ENCODE measurements at places on chromosomes 2 and 18.

- DNase-seq = no peak
Observed at GRCh38 chr2:216416571-216417307, 4.5 kb downstream of the SMARCAL1 start.

DNA sequence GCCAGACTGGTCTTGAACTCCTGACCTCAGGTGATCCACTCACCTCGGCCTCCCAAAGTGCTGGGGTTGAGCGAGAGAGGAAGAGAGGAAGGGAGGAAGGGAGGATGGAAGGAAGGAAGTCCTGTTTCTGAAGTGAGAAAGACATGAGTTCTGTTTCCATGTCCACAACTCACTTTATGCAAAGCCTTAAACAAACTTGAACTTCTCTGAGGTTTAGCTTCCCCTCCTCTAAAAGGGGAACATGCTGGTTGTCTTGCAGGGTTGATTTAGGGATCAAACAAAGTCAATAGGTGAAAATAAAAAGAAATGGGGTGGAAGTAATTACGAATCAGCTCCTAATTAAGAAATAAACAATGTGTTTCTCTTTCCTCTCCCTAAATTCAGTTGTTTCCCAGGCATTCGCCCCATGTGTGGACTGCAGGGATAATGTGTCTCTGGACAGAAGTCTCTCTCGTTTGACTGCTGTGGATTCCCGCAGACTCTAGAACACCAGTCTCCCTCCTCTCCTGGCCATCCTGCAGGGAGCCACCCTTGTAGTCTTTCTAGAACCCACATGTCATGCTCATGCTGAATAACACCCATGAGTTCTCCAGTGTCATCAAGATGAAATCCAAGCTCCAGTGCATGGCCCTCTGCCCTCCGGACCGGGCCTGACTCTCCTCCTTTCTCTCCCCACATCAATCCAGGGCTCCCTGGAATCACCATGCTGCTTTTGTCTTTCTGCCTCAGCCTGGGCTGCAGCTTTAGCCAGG, 229.3 kb upstream of the TRIB2 start:
- DNase-seq = no peak

DNA sequence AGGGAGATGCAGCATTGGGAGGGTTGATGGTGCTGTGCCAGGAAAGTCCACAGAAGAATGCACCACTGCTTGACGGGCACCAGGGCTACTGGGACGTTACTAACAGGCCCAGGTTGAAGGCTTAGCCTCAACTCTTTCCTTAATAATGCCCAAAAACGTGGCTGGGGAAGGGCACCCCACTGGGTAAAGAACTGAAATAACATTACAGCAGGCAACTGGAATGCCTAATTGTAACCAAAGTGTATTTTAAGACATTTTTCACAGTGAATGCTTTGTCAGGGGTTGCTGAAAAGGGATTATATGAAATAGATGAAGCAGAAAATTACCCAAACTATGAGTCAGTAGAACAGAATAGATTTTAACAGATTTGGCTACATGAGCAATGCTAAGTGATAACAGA, 191.3 kb downstream of the CMPK2 start:
- DNase-seq = no peak

GRCh38 chr2:70714141-70714905, 53.7 kb downstream of the ADD2 start:
- DNase-seq = no peak

GRCh38 chr2:99035920-99036319, 99.9 kb upstream of the CRACDL start:
- no peak for DNase-seq

GRCh38 chr18:59123588-59124369, 15.9 kb upstream of the SEC11C start:
- no peak for DNase-seq

- no peak for DNase-seq
Observed at GRCh38 chr2:128552806-128553551, 234.3 kb upstream of the HS6ST1 start.

- no peak for DNase-seq
Observed at GRCh38 chr2:221552291-221552690, 19.8 kb downstream of the EPHA4 start.

DNA sequence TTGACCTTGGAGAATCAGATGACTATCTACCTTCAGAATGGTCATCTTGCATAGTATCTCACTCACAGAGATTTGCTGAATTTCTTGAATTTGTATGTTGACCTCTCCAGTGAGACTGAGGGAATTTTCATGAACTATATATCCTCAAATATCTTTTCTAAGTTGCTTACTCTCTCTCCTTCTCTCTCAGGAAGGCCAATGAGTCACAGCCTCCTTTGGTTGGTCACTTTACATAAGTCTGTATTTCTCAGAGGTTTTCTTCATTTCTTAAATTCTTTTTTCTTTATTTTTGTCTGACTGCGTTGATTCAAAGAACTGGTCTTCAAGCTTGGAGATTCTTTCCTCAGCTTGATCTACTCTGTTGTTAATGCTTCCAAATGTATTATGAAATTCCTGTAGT, 51.7 kb downstream of the VIT start:
- no peak for DNase-seq

- DNase-seq = no peak
Observed at GRCh38 chr2:144012304-144012703, 507.6 kb downstream of the ZEB2 start.

- DNase-seq = no peak
Observed at GRCh38 chr18:68564961-68565360, 149.9 kb downstream of the TMX3 start.

GRCh38 chr2:75570948-75571729, 10.4 kb upstream of the EVA1A start:
- no peak for DNase-seq

DNA sequence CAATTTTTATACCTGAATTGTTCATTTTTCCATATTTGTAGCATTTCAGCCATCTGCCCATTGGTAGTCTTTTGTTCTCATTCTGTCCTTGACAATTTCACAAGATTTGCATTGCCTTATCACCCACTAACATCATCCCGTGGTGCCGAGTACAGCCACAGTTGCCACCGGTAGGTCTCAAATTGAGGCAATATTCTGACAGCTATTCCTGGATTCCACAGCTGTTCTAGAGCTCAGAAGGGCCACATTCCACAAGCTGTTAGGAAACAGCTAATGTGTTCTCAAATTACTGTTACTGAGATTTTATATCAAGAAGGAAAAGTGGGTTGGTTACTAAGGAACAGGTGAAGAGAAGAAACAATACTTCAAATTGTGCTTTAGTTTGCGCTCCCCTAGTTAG, 178.8 kb downstream of the RPRM start:
- DNase-seq = no peak

- DNase-seq = no peak
Observed at GRCh38 chr2:236550701-236551465, 18.7 kb upstream of the ACKR3 start.

DNA sequence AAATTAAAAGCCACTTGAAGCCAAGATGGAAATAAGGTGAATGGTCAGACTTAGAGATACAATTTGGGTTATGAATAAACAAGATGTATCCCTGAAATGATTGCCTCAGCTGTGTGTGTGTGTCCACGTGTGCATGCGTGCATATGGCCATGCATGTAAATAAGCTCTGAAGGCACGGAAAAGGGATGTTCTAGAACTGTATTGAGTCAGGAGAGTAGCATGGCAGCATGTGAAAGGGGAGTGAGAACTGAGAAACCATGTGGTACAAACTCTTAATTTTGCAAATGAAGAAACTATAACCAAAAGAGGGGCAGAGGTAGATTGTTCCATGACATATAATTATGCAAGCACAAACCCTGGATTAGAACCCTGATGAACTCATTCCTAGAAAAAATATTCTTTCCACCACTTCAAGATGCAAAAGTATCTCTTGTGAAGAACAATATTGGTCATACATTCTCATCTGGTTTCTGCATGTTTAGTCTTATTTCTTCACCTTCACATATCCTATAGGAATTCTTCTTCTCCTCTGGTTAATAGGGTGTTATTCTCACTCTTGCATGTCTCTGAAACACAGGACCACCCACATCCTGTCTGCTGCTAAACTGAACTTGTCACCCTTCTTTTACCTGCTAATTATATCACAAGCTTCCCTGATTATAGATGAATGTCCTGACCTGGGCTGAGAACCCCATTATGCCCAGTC, 455.8 kb downstream of the SETBP1 start:
- DNase-seq = no peak

- DNase-seq = no peak
Observed at GRCh38 chr2:68295516-68295915, 24.2 kb downstream of the CNRIP1 start.

DNA sequence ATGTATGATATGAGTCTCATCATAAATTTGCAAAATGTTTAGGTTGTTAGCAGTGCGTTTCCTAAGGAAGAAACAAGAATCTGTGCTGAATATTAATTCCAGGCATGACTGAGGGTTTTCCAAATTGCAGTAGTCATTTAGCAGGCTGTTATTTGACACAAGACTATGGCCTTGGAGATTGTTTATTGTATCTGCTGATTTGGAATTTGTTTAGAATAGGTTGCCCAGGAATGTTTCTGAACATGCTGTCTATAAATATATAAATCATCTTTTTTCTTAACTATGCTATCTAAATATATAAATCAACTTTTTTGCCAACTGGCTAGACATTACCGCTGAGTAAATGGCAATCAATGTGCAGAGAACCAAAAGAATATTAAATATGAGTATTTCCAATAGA, 90.9 kb downstream of the DOK6 start:
- DNase-seq = no peak

- DNase-seq = no peak
Observed at GRCh38 chr2:26980971-26981370, 10.5 kb downstream of the MAPRE3 start.

DNA sequence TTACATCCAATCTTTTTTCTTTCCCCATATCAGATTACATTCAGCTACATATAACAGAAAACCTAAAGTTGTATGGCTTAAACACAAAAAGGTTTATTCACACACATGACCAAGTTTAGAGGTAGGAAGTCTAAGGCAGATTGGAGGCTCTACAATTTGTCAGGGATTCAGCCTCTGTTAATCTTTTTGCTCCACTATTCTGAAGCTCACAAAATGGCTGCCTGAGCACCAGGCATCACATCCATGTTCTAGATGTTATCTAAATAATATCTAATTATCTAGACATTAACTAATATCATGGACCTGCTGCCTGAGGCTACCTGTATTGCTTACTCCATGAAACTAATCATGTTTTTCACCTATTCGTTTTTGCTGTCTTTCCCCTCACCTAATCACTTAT, 23.7 kb upstream of the DSC2 start:
- no peak for DNase-seq

GRCh38 chr2:232877940-232878511, 8.0 kb downstream of the SNORC start:
- DNase-seq = no peak

GRCh38 chr18:2635586-2635985, 19.9 kb upstream of the SMCHD1 start:
- no peak for DNase-seq

GRCh38 chr2:102050854-102051391, 59.2 kb downstream of the IL1R2 start:
- no peak for DNase-seq

DNA sequence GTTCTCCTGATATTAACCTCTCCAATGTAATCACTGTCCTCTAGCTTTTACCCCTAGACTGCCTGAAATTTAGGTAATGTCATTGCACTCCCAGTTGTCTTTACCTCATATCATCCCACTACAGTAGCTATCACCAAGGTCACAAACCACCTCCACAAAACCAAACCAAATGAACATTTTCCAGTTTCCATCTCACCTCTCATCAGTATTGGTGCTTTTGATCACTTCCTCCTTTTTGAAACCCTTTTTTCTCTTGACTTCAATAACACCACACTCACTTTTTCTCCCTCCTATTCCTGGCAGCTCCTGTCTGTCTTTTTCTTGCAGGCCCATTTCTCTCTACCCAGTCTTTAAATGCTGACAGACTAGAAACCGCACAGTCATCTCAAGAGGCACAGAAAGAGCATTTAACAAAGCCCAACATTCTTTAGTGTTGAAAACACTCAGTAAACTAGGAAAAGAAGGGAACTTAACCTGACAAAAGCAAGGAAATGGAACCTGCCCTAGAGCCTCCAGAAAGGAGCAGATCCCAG, 95.9 kb upstream of the SIX2 start:
- DNase-seq = no peak

- DNase-seq = no peak
Observed at GRCh38 chr2:184835398-184835715, 237.0 kb downstream of the ZNF804A start.

DNA sequence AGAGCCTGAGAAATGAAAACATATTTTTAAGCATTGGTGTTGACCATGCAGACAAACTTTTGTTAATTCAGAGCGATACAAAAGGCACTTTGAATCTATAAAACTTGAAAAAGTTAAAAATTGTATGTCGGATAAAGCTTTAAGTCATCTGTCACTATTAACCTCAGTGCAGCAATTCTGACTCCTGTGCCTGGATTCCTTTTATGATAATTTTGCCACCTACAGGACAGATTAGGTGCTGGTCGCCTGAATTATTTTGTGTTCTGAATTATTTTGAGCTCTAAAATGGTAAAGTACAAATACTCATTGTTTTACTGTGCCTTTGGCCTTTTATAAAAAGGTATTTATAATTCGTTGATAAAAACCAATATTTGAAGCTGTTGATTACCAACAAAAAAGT, 19.4 kb upstream of the RNF138 start:
- DNase-seq = no peak

DNA sequence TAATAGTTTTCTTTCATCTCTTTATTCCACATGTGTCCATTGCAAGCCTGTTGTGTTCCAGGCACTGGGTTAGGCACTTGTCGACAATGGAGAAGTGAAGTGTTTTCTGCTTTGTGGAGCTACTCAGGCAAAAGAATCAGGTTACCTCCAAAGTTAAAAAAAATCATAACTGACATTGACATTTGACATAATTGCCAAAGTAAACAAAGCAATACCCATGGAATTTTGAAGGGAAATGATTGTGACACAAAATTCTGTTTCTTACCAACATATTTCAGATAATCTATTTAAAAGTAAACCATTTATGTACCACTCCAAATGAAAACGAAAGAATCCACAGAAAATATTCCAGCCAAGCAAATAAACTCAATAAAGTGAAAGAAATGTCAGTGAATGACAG, 6.4 kb upstream of the TGFA start:
- no peak for DNase-seq

- no peak for DNase-seq
Observed at GRCh38 chr2:207227062-207227748, 61.5 kb upstream of the KLF7 start.

GRCh38 chr2:134122610-134123009, 131.3 kb upstream of the MGAT5 start:
- no peak for DNase-seq

DNA sequence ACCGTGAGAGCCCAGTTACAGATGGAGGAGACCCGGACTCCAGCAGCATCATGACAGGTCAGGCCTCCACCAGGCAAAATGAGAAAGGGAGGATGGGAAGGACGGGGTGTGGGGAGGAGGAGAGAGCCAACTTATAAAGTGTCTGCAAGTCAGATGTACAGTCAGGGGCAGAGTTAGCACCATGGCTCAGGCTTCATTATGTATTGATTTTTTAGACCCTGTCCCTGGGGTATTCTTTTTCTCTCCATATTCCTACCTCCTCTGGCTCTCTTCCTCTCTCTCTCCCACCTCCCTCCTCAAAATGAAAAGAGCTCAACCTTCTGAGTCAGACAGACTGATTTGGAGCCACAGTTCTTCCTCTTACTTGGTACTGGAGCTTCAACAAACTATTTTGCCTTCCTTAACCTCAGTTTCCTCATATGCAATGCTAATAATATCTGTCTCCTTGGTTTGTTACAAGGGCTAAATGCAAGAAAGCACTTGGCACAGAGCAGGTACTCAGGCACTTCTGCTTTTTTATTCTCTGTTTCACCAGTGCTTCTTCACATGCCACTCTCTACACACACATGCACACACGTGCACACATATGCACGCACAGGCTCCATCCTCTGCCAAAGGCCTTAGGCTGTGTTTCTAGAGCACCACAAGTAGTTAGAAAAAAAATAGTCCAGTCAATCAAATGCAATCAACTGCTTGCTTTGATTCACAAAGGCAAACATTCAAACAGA, 92.3 kb upstream of the PKDCC start:
- no peak for DNase-seq
